CD8-positive, alpha-beta memory T cell (primary cell): ENCODE measurements at places on chromosomes 12 and 14.
A peak's percentile ranks its signal among the peaks of the same experiment; 100 is the strongest.

GRCh38 chr14:70144046-70144445 is 44.7 kb downstream of the SLC8A3 start:
- no peak for DNase-seq
- H3K4me1 ChIP-seq = no peaks in the 10 kb centered on the region
- no peak overlapping the region for H3K27ac ChIP-seq
- no peaks in the 10 kb centered on the region for H3K36me3 ChIP-seq
- no peaks in the 10 kb centered on the region for H3K27me3 ChIP-seq

DNA sequence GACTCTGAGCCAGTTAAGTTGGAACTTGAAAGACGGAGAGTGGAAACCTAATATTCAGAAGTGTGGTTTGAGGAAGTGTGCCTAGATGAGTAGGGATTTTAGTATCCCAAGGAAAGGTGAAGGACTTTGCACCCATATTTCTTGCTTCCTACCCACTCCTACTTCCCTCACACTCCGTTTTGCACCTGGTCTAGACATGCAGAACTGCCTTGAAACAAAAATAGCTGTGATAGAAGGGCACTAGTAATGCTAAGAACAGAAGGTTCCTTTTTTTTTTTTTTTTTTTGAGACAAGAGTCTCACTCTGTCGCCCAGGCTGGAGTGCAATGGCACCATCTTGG is 732 bp upstream of the ARF3 start:
- no peaks in the 10 kb centered on the region for H3K36me3 ChIP-seq
- no peaks in the 10 kb centered on the region for H3K27me3 ChIP-seq
- H3K4me1 ChIP-seq = peaks cover 33% of the 10 kb centered on the region
- no peak for DNase-seq
- peak overlapping the region; percentile 83 for H3K4me3 ChIP-seq
- H3K27ac ChIP-seq = peak overlapping the region; percentile 84

DNA sequence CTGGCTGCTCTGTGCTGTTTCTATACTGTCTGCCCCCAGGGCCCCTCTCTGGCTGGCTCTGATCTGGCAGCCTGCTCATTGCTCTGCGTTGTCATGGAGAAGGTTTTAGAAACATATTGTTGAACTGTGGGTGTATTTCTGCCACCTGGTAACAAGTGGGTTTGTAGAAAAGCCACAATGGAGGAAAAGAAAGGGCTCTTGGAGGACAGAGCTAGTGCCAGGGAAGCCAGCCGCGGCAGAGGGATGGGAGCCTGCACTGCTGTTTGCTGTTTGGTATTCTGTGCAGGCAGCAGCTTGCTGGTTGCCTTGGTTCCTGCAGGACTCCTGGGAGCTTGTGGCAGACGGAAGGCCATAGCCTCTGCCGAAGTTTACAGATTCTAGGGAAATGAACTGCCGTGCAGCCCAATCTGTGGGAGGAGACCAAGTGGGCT is 15.1 kb downstream of the CCDC177 start:
- no peak for DNase-seq
- no peak overlapping the region for H3K27ac ChIP-seq
- peaks cover 4% of the 10 kb centered on the region for H3K27me3 ChIP-seq
- H3K4me3 ChIP-seq = no peak overlapping the region
- H3K36me3 ChIP-seq = no peaks in the 10 kb centered on the region

DNA sequence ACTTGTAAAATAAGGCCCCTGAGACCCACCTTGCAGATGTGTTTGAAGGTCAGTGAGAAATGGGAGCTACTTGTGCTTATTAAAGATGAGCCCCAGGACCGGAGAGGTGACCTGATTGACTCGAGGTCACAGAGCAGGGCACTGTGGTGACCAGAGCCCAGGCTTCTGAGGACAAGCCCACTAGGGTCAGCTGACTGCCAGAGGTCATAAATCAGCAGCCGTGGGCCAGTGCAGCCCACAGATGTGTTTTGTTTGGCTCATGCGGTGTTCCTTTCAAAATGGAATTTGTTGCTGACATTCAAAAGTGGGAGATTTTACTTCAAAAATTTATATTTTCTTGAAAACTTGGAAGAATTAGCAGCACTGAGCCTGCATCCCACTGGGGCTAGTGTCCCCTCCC is 24.5 kb downstream of the JDP2 start:
- DNase-seq = no peak
- H3K36me3 ChIP-seq = no peaks in the 10 kb centered on the region

GRCh38 chr14:93742761-93743160 is 45.5 kb downstream of the PRIMA1 start:
- no peak for DNase-seq
- H3K36me3 ChIP-seq = no peaks in the 10 kb centered on the region
- no peak overlapping the region for H3K27ac ChIP-seq
- no peak overlapping the region for H3K4me3 ChIP-seq

- no peak overlapping the region for H3K27ac ChIP-seq
- H3K4me1 ChIP-seq = no peaks in the 10 kb centered on the region
- no peak for DNase-seq
- no peaks in the 10 kb centered on the region for H3K36me3 ChIP-seq
- H3K4me3 ChIP-seq = peak overlapping the region; percentile 8
Observed at GRCh38 chr12:47249719-47250357, 170.1 kb upstream of the AMIGO2 start.

DNA sequence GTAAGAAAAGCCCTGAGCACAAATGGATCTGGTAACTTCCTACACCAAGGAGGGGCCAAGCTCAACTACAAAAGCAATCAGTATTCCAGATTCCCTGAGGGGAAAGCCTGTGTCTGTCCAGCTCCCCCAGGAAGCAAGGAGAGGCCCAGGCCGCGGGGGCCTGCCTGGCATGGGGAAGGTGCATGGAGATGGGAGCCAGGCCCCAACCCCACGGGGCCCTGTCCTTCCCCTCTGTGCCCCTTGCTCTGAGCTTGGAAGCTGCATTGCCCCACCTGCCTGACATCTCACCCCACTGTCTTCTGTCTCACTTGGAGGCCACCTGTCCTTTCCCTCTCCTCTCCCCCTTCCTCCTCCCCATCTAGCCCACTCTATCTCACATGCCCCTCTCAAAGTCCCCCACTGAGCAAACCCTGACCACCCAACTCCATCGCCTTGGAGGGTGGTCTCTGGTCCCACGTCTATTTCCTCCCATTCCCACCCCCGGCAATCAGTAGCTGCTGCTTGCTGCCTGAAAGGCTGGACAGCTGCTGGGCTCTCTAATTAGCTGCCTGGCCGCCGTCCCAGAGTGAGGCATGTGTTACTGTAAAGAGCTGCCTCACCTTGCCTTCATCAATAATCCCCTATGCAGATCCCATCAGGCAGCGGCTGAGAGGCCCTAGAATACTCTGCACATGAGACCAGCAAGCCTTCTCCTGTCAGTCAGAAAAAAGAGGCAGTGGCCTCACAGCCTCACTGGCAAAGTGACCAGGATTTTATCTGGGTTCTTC is 3.4 kb upstream of the TMEM229B start:
- no peak overlapping the region for H3K4me3 ChIP-seq
- peaks cover 20% of the 10 kb centered on the region for H3K4me1 ChIP-seq
- H3K27ac ChIP-seq = no peak overlapping the region
- DNase-seq = no peak

DNA sequence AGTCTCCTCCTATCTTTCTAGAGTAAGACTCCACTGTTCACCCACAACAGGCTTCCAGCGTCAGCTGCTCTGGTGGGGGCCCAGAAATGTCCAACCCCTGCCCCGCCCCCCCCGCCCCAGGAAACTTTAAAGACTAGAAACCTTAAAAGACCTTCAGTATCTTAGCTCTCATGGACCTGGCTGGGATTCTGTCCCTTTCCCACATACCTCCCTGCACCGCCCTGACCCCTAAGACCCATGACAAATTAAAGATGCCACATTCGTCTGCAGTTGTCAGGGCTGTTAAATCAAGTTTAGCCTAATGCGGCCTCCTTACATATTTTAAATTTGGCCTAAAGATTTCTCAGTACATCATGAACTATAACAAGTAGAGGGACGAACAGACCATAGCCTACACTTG is 10.0 kb upstream of the SERPINA10 start:
- no peaks in the 10 kb centered on the region for H3K4me1 ChIP-seq
- no peak overlapping the region for H3K4me3 ChIP-seq
- no peak for DNase-seq
- H3K27ac ChIP-seq = no peak overlapping the region
- no peaks in the 10 kb centered on the region for H3K27me3 ChIP-seq
- H3K36me3 ChIP-seq = no peaks in the 10 kb centered on the region

- H3K4me3 ChIP-seq = no peak overlapping the region
- H3K36me3 ChIP-seq = no peaks in the 10 kb centered on the region
- no peaks in the 10 kb centered on the region for H3K27me3 ChIP-seq
- peaks cover 5% of the 10 kb centered on the region for H3K4me1 ChIP-seq
Observed at GRCh38 chr12:15580431-15580830, 208.8 kb downstream of the EPS8 start.

GRCh38 chr12:125794401-125794800 is 729.2 kb downstream of the AACS start:
- no peaks in the 10 kb centered on the region for H3K36me3 ChIP-seq
- H3K27me3 ChIP-seq = no peaks in the 10 kb centered on the region
- no peak overlapping the region for H3K27ac ChIP-seq
- H3K4me3 ChIP-seq = no peak overlapping the region

DNA sequence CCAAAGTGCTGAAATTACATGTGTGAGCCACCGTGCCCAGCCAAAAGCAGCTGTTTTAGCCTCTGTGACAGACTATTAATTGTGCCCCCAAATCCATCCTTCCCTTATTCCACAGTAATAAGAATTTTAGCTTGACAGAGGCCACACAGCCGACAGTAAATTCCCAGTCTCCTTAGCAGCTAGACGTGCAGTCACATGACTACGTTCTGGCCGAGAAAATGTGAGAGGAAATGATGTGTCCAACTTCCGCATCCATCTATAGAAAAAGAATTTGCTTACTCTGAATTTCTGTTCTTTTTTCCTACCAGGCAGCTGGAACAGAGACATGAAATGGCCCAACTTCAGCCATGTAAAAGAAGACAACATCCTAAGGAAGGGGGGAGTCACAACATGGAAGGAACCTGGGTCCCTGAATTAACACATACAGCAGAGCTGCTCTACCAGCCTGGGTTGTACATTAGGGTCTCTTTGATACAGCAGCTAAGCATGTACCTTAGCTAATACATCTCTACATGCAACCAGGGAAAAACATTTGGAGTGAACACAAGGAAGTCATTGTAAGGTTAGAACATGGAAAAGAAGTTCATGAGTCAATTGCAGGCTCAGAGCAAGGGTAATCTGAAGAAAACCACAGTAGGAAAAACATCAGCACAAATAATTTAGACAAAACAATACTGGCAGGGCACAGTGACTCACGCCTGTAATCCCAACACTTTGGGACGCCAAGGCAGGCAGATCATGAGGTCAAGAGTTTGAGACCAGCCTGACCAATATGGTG is 35.5 kb downstream of the CIT start:
- no peak overlapping the region for H3K27ac ChIP-seq
- DNase-seq = no peak
- no peaks in the 10 kb centered on the region for H3K27me3 ChIP-seq
- no peaks in the 10 kb centered on the region for H3K4me1 ChIP-seq

- DNase-seq = no peak
- H3K4me1 ChIP-seq = no peaks in the 10 kb centered on the region
- no peaks in the 10 kb centered on the region for H3K36me3 ChIP-seq
Observed at GRCh38 chr12:31466768-31467167, 124.2 kb downstream of the DENND5B start.

GRCh38 chr14:67516676-67517075 is 16.4 kb upstream of the PLEKHH1 start:
- H3K36me3 ChIP-seq = no peaks in the 10 kb centered on the region
- H3K4me3 ChIP-seq = no peak overlapping the region
- no peak overlapping the region for H3K27ac ChIP-seq
- H3K4me1 ChIP-seq = peaks cover 26% of the 10 kb centered on the region
- DNase-seq = no peak

GRCh38 chr14:35821564-35822411 is 4.3 kb upstream of the BRMS1L start:
- H3K4me3 ChIP-seq = no peak overlapping the region
- H3K27me3 ChIP-seq = no peaks in the 10 kb centered on the region
- H3K36me3 ChIP-seq = no peaks in the 10 kb centered on the region
- no peak overlapping the region for H3K27ac ChIP-seq
- peaks cover 6% of the 10 kb centered on the region for H3K4me1 ChIP-seq

DNA sequence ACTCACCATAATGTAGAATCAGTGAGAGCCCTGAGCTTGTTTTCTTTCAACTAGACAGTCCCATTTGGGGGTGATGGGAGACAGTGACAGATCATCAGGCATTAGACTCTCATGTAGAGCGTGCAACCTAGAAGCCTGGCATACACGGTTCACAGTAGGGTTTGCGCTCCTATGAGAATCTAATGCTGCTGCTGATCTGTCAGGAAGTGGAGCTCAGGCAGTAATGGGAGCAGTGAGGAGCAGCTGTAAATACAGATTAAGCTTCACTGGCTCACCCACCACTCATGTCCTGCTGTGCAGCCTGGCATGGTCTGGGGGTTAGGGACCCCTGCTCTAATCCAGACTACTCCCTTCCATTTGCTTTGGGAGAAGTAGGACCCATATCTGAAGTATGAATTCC is 55.6 kb downstream of the FNTB start:
- H3K27me3 ChIP-seq = no peaks in the 10 kb centered on the region
- H3K4me3 ChIP-seq = no peak overlapping the region
- no peak for DNase-seq
- H3K36me3 ChIP-seq = peaks cover 7% of the 10 kb centered on the region
- peak overlapping the region; percentile 51 for H3K27ac ChIP-seq

DNA sequence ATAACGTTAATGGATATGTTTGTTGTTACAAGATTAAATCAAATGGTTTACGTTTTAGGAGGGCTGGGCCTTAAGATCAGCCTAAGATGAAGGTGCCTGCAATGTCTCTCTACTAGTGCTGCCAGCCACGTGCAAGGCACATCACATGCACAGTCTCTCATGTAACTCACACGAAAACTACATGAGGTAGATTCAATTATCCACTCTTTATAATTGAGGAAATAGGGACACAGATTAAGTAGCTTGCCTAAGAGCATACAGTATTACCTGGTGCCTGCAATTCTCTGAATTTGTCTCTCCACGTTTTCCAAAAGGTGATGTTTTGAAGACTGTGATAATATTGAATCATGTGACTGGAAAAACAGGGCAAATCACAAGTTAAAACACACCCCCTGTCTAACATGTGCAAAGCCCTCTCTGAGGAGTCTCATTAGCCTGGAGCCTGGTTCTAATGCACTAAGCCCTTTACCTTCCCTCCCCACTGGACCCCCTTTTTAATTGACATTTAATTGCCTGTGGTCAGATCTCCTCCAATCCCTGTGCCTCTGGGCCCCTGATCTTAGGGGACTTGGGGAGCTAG is 14.6 kb upstream of the ATP2A2 start:
- H3K36me3 ChIP-seq = no peaks in the 10 kb centered on the region
- H3K4me1 ChIP-seq = no peaks in the 10 kb centered on the region
- no peak for DNase-seq

- H3K4me3 ChIP-seq = no peak overlapping the region
- H3K36me3 ChIP-seq = no peaks in the 10 kb centered on the region
- H3K27ac ChIP-seq = no peak overlapping the region
- DNase-seq = no peak
- no peaks in the 10 kb centered on the region for H3K4me1 ChIP-seq
Observed at GRCh38 chr12:86799616-86800015, 543.4 kb upstream of the MGAT4C start.

GRCh38 chr14:32330351-32331111 is 1.4 kb downstream of the AKAP6 start:
- H3K4me1 ChIP-seq = no peaks in the 10 kb centered on the region
- no peak overlapping the region for H3K27ac ChIP-seq
- no peaks in the 10 kb centered on the region for H3K36me3 ChIP-seq
- no peak overlapping the region for H3K4me3 ChIP-seq
